Dermis blood vessel endothelial cell (primary cell): ENCODE measurements at places on chromosomes 1 and 21.

- no peak for DNase-seq
Measured at GRCh38 chr1:161706482-161707347, at the start of gene FCRLA. TSS of gene FCRLA (plus strand) at chr1:161707229. CDS start at chr1:161707265, 36 bp downstream.

DNA sequence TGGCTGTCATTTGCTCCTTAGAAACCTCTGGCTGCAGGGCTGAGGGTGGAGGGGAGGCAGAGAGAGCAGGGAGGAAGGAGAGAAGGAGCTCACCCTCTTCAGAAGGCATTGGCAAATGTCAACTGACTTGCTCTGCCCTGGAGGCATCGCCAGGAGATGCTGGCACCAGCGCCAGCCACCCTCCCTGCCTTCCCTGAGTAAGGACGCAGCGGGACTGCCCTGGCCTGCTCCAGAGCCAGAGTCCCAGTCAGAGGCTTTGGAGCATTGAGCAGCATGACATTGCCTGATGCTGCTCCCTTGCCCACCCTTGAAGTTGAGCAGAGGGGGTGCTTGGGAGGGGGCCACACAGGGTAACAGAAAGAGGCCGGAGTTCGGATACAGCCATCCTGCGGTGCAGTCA is 62.3 kb downstream of the DISP3 start:
- DNase-seq, result no peak

- DNase-seq, result peak; percentile 54
Measured at GRCh38 chr1:214004014-214004413, 16.2 kb downstream of the PROX1 start.

GRCh38 chr1:210490781-210491180 is 162.1 kb downstream of the HHAT start:
- DNase-seq, result no peak

GRCh38 chr1:16243936-16244649 is 7.1 kb upstream of the CPLANE2 start:
- peak; percentile 92 for DNase-seq
